T-helper 22 cell (primary cell): ENCODE measurements at places on chromosomes 11 and 22.

DNA sequence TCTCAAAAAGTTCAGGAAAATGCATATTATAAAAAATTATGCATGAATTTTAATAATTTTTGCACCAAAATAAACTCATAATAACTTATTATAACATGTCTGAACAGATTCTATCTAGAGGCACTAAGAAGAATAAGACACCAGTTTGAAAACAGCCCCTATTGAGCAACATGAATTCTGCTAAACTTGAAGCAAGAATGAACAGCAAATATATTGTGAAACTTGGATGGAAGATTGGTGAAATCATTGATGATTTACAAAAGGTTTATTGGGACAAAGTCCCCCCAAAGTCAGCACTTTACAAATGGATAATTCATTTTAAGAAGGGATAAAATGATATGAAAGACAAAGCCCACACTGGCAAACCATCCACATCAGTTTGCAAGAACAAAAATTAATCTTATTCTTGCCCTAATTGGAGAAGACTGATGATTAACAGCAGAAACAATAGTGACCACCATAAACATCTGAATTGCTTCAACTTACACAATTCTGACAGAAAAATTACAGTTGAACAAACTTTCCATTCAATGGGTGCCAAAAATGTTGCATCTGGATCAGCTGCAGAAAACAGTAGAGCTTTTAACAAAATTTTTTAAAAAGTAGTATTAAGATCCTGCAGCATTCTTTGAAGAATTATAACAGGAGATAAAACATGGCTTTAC lies 257.5 kb upstream of the FAT3 start:
- DNase-seq, result no peak

DNA sequence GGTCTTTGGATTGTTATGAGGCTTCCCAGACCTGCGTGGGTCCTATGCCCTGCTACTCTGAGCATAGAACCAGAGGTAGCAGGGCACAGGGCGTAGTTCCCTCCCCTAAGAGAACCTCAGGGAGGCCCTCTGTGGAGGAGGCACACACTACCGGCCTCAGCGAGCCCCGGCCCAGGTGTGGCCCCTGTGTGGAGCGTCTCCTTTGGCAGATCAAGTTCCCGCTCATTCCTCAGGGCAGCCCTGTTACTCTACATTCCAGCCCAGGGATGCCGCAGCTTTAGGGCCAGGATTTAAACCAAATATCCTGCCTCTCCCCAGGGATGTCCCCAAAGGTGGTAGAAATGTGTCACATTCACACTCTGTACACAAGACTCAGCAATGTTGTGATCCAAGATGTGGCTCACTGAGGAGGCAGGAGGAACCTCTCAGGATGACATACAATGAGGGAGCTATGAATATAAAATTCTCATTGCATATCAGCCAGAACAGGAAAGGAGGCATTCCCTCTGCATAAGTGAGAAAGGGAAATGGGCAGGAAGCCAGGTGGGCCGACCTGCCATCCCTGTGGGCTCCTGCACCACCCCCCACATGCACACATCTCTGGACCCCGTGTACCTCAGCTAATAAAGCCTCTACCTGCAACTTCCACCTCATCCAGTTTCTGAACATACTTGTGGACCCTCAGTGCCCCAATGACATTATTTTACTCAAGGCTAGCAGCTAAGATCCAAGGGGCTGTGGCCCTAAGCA lies 131.9 kb upstream of the TEAD1 start:
- DNase-seq, result no peak

- DNase-seq, result no peak
Observed at GRCh38 chr11:21866781-21867180, 326.1 kb upstream of the ANO5 start.

DNA sequence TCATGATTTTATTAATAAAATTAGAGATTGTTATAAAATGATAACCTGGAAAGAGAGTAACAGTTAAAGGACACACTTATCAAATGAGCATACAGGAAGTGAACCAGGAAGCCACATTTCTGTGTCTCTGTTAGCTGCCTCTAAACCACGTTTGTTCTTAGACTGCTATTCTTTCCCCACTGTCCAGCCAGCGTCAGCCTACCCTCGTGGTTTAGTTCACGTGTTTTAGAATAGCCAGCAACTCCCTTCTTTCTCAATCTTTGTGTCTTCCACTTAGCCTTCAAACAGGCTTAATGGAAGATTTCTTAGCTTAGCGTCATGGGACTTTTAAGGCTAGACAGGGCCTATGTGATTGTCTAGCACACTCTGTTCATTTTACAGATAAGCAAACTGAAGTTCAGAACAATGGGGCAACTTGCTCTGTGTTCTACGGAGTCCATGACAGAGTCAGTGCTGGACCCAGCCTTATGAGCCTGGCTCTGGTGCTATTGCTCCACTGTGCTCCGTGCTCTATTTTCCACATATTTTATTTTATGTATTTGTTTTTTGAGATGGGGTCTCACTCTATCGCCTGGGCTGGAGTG lies 27.2 kb downstream of the GRAMD1B start:
- DNase-seq, result no peak

GRCh38 chr11:122597511-122597910 lies 58.0 kb upstream of the UBASH3B start:
- DNase-seq, result no peak

- no peak for DNase-seq
Observed at GRCh38 chr11:96090711-96091110, 166.8 kb upstream of the MTMR2 start.

- DNase-seq, result no peak
Observed at GRCh38 chr11:60878245-60879101, 11.1 kb downstream of the ZP1 start.

- no peak for DNase-seq
Observed at GRCh38 chr22:45626198-45626651, 45.4 kb upstream of the ATXN10 start.

GRCh38 chr11:19552161-19552560 lies 160.5 kb upstream of the NAV2 start:
- no peak for DNase-seq

- DNase-seq, result no peak
Observed at GRCh38 chr11:3989276-3989920, 105.2 kb upstream of the RRM1 start.

DNA sequence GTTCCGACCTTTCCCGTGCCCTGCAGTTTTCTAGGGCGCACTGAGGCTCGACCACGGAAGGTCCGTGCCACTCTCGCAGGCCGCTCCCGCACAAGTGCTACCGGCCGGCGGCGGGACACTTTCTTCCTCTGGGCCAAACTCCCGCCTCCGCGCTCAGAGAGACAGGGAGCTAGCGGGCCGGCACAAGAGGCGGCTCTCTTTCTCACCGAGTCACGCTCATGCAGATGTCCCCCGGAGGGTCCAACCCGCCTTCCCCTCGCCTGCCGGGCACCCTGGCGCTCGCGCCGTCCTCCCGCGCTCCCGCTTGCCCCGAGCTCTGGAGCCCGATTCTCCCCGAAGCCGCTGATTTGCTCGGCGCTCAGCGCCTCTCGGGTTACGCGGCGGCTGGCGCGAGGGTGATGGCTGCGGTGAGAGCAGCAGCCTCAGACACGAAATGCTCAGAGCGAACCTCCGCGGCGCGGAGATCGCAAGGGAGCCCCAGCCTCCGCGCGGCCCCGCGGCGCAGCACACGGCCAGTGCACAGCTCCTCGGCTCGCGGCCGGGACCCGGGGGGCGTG lies 1.0 kb downstream of the LMO1 start:
- DNase-seq, result no peak

DNA sequence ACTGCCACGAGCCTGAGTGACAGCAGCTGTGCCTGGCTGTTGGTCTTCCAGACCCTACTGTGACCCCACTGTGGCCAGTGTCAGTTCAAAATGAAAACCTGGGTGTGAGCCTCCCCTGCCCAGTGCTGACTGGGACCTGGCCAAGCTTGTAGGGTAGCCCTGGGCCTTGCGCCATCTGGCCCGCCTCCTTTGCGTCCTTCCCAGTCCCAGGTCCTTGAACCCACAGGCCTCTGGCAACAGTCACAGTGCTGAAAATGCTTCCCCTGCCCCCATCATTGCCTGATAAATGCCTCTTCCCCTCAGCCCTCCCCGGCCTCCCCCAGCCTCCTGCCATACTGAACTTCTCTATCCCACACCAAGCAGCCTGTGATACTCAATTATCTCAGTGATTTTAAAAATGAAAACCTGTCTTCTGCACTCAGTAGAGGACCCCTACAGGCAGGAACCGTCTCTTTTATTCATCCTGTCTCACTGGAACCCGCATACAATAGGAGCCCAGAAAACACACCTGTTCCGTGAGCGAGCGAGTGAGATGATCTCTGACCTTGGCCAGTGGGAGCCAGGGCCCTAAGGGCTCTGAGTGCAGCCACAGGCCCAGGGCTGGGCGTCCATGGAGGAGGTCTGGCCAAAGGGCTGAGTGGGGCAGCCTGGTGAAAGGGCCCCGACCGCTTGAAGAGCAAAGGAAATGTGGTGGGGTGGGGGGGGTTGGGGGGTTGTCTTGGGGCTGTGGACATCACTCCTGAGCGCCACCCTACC lies 49.7 kb upstream of the TTLL12 start:
- no peak for DNase-seq

GRCh38 chr11:15607361-15608036 lies 492.8 kb downstream of the INSC start:
- no peak for DNase-seq

GRCh38 chr11:111476366-111476765 lies 35.8 kb downstream of the BTG4 start:
- no peak for DNase-seq

GRCh38 chr22:43879901-43880540 lies 11.8 kb downstream of the PNPLA5 start:
- no peak for DNase-seq

GRCh38 chr22:37566903-37567798 lies 6.9 kb downstream of the CDC42EP1 start:
- DNase-seq, result peak; percentile 75

DNA sequence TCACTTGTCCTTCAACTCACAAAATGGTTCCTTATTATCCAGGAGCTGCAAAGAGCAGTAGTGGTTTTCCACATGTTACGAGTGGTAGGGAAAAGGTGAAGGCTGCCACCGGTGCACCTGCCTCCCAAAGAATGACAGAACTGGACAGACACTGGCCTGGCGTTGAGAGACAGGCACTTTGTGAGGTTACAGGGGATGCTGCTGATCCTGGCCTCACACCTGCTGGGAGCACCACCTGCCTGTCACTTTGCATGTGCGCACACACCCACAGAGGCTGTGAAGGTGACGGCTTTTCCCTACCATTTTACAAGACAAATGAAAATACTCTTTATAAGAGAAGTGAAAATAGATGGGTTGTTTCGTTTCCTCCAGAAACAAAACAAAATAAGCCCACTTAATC lies 175.3 kb upstream of the B3GAT1 start:
- no peak for DNase-seq

GRCh38 chr11:115267871-115268270 lies 236.3 kb downstream of the CADM1 start:
- no peak for DNase-seq

DNA sequence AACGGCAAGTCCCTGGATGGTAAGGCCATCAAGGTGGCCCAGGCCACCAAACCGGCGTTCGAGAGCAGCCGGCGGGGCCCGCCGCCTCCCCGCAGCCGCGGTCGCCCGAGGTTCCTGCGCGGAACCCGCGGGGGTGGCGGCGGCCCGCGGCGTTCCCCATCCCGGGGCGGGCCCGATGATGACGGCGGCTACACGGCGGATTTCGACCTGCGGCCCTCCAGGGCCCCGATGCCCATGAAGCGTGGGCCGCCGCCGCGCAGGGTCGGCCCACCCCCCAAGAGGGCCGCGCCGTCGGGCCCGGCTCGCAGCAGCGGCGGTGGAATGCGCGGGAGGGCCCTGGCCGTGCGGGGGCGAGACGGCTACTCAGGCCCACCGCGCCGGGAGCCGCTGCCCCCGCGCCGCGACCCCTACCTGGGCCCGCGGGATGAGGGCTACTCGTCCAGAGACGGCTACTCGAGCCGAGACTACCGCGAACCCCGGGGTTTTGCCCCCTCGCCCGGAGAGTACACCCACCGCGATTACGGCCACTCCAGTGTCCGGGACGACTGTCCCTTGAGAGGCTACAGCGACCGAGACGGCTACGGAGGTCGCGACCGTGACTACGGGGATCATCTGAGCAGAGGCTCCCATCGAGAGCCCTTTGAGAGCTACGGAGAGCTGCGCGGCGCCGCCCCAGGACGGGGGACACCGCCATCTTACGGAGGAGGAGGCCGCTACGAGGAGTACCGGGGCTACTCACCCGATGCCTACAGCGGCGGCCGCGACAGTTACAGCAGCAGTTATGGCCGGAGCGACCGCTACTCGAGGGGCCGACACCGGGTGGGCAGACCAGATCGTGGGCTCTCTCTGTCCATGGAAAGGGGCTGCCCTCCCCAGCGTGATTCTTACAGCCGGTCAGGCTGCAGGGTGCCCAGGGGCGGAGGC lies 792 bp downstream of the RBMXL2 start:
- DNase-seq, result no peak

DNA sequence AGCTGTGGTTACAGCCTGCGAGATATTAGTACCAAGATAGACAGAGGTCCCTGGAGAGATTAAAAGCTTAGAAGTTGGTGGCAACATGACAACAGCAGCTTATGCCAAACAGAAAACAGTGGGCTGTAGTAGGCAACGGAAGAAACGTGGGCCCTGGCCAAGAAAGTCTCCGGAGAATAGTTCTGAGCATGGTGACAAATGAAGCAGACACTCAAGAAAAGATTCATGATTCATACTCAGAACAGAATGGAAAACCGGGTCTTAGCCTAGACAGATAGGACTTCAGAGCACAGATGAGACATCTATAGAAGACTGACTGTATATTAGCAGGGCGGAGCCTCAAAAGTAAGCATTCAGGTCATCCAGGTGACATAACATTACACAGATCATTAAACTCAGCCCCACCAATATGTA lies 727.4 kb downstream of the ETS1 start:
- no peak for DNase-seq

DNA sequence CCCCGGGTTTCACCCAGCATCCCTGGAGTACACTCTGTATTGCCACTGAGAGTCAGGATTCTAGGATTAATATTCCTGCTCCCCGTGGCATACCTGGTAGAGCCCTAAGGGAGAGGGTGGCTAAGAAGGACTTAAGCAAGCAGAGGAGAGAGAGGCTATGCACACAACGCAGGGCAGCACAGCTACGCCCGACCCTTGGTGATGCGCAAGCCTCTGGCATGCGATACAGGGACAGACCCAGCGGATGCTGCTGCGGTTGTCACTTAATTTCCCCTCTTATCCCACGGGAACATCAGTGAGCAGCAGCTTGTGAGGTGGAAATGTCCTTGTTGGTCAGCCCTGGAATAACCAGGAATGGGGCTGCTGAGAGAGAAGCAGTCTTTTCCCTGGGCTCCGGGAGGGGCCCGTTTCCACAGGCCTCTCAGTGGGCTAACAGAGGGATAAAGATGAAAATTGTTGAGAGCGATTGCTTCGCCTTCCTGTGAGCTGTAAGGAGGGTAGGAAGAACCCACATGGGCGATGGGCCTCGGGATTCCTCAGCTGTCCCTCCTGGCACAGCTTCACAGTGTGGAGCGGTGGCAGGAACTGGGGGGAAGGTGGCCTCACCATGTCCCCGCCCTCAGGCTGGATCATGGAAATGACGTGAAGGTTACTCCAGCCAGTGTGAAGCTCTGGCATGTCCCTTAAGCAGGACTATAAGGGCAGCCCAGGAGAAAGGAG lies 48.4 kb upstream of the RAB1B start:
- DNase-seq, result no peak

- no peak for DNase-seq
Observed at GRCh38 chr11:63804259-63804658, 9.0 kb upstream of the SPINDOC start.
